Activated CD4-positive, alpha-beta T cell treated with anti-CD3 and anti-CD28 coated beads, Interleukin-2, amount 50 U/mL, for 1 hour (primary cell): ENCODE measurements at places on chromosomes 16 and 17.

GRCh38 chr17:8131844-8132441 lies 8.0 kb upstream of the HES7 start:
- no peak for DNase-seq

- no peak for DNase-seq
Measured at GRCh38 chr16:4488499-4488967, 12.3 kb downstream of the HMOX2 start.

DNA sequence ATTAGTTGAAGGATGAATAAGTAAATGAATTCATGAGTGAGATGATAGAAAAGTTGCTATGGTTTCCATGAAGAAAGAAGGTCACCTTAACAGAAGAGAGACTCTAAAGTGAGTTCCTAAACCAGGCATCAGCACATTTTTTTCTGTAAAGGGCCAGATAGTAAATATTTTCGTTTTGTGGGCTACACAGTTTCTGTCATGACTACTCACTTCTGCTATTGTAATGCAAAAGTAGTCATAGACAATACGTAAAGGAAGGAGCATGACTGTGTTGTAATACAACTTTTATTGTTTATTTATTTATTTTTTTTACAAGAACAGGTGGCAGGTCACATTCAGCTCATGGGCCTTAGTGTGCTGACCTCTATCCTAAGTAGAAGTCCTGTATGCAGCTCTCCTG lies 426.1 kb upstream of the DYNLRB2 start:
- no peak for DNase-seq

- DNase-seq = no peak
Measured at GRCh38 chr16:8568231-8568617, 22.1 kb downstream of the TMEM114 start.

- no peak for DNase-seq
Measured at GRCh38 chr16:53282975-53283946, 151.0 kb upstream of the RBL2 start.

- no peak for DNase-seq
Measured at GRCh38 chr16:84484579-84485254, 19.7 kb downstream of the MEAK7 start.

GRCh38 chr17:58229384-58229783 lies 9.0 kb upstream of the LPO start:
- DNase-seq = no peak

GRCh38 chr16:87358696-87359095 lies 24.9 kb downstream of the FBXO31 start:
- DNase-seq = no peak

DNA sequence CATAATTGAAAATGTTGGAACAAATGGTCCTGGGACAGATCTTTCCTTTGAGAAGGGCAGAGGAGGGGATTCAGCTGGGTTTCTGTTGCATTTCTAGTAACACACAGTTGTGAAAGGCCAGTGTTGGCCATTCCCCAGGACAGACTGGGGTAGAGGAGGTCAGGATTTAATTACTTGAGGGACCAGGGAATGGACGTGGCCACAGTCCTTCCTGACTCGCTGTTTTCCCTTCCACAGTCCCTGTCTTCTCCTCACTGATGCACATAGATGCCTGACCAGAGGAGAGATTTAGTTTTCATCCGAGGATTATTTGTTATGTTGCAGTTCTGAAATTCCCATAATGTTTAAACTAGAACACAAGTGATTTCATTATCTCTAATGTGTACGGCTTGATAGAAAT lies 25.2 kb upstream of the HEATR6 start:
- DNase-seq = no peak

DNA sequence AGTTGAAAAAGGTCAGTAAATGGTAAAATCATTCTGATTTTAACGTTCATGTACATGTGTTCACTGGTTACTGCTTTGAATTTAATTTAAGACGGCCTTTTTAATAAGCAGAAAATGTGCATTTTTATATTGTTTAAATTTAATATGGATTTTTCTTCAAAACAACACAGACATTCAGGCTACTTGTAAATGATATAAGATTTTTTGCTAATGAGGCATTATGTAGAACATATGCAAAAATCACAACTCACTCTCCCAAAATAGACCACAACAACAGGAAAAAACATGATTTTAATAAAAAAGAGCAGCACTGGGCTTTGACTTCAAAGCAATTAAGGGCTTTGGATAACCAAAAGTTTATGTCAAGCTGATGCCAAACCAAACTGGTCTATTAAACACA lies 22.3 kb downstream of the RPGRIP1L start:
- no peak for DNase-seq

DNA sequence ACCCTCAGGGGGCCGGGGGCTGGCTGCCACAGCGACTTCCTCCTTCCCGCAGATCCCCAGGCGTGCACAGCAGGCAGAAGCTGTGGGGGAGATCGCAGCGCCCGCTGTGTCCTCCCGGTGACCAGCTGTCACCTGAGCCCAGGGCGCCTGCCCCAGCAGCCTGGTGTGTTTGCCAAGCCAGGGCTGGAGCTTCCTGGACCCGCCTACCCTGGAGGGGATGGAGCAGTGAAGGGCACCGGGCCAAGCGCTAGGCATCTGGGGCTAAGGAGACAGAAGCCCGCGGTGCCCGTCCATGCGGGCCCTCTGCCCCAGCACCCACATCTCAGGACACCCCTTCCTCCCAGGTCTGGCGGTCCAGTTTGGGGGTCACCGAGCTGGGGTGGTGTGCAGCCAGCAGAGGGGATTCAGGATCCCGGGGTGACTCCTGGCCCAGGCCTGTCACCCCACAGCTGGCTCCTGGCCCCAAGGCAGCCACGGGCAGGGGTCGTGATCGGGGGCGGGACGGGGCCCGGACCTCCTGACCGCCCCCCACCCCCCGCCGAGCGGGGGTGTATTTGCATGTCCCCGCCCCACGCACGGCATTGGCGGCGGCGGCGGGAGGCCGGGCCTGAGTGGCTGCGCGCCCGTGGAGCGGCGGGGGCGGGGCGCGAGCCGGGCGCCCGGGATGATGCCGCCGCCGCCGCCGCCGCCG lies at the start of gene RAB26:
RAB26 (plus strand) TSS at position 645 of the 691 bp plus-strand sequence. CDS start 159 bp downstream, outside the sequence.
- DNase-seq = peak; percentile 49

DNA sequence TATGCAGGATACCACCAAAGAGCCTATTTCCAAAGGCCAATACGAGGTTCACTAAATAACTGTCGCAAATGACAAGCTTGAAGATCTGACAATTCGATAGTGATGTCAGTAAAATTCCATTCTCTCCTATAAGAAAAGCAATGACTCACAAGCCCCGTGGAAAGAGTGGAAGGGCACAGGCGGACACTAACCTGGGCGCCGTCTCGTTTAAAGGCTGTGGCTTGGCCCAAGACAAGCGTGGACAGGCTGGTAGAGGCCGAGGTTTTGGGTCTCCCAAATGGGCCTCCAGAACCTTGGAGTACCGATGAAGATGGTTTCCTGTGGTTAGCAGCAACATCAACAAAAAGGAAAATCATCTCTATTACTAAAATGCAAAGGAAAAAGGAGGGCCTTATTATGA lies 16.5 kb upstream of the SLC38A8 start:
- no peak for DNase-seq

- DNase-seq = no peak
Measured at GRCh38 chr17:75048249-75048878, 1.3 kb downstream of the KCTD2 start.

DNA sequence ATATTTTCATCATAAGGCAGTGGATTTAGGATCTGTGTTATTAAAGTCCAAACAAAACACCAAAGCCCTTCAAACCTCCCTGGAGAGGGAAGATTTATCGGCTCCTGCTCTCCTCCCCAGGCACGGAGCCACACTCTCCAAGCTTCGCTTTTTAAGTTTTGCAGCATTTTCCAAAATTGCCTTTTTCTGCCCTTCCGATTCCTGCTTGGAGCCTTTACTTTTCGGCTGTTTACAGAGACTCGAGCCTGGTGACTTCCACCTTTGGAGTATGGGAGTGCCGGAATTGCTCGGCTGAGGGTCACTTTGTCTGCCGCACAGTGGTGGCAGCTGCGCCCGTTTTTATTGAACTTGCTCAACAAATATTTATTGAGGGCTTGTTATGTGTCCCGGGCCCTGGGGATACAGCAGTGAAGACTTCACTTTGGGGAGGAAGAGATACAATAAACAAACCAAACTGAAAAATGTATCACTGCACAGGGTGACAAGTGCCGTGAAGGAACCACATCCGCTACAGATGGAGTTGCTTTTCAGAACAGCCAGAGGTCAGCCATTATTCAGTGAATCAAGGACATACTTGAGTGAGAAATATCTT lies 185.5 kb downstream of the NTN1 start:
- no peak for DNase-seq

- DNase-seq = no peak
Measured at GRCh38 chr16:31335431-31335830, 19.5 kb upstream of the ITGAX start.

- DNase-seq = no peak
Measured at GRCh38 chr16:67372664-67373063, 20.6 kb downstream of the TPPP3 start.

- no peak for DNase-seq
Measured at GRCh38 chr17:82112181-82112913, 14.3 kb upstream of the FASN start.

GRCh38 chr17:19242926-19243325 lies 5.8 kb downstream of the EPN2 start:
- DNase-seq = no peak
